ENCODE measurements at places on chromosomes 12 and 14. TPM values are rescaled to one million over a fixed set of nuclear protein-coding genes. Genes with fewer than 3 reads are reported as not detected.

The CCT2 gene
- total RNA-seq = 86.2 TPM

DNA sequence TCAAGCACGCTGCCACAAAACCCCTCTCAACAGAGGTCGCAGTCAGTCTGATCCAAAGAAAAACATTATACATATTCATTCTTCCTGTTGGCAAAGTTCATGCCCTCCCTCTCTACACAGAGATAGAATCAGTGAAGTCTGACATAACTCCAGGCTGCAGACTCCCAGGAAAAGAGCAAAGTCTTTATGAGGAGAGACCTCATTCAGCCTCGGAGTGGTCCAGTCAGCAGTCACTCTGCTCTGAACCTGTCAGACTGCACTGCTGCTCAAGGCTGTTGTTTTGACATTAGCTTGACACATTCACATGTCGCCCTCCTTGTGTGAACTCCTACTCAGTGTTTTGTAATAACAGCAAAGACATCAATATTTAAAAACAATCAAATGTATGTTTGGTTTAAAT lies 241.2 kb upstream of the G2E3 start:
- no peak for DNase-seq

DNA sequence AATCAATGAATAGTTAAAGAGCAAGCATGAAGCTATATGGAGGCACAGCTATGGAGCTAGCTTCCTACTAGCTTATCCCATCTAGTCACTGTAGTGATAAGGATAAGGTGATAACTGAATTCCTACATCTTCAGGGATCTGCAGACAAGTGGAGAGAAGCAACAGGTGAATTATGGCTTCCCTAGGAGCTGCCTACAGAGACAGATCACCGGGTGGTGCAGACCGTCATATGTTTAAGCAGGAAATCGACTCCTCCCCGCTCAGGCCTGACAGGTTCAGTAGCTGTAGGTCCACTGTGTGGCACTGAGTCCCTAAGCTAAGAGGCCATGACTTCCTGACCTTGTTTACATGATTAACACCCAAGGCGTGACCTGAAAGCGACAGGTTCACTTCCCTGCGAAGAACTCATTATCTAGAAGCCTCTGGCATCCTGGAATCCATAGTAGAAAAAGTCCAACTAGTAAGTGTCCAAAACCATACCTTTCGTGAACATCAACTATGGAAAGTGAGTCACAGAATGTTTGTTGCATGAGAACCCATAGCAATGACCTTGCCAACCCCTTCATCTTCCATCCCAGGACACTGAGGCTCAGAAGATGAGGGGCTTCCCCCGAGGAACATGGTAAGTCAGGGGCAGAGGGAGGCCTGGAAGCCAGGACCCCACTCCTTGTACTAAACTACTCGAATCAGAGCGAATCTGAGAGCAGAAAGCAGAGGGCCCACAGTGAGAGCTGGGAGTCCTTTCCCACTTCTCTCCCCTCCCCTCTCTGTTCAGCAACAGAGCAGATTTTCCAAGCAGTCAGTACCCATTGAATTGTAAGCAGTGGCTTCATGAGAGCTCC lies 75.4 kb upstream of the CCND2 start:
- DNase-seq = no peak

DNA sequence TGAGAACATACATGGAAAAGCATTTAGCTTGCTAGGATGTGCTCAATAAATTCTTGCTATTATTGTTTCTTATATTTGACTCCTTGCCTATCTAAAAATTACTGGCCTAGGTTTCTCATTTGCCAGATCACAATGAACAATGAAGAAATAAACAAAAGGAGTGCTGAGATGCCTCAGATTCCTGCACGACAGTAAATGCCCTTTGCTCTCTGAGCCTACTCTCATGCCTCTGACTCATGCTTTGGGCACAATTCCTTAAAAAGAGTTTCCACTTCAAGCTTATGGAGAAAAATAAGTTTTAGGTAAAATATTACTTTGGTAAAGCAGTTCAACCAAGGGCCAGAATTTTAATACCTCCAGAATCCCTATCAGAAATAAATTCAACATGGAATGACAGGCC lies 30.9 kb downstream of the GRIN2B start:
- DNase-seq = no peak

DNA sequence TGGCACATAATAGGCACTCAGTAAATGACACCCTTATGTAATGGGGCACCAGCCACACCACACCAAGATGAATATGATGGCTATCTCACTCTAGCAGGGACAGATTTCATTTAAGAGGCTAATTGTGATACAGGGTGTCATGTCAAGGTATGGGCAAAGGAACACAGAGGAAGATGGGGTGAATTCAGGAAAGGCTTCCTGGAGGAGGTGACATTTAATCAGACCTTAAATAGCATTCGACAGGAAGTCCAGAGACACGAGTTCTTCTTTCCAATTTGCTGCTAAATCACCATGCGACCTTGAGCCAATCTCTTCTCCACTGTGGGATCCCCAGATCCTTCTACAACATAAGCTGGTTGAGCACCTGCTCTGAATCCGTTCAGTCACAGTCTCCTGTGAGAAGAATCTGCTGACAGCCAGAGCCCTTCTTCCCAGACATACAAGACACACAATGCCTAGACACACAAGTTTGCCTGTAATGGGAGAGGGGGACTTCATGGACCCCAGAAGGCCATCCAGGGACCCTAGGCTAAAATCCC lies 1.5 kb upstream of the DTX1 start:
- DNase-seq = no peak

DNA sequence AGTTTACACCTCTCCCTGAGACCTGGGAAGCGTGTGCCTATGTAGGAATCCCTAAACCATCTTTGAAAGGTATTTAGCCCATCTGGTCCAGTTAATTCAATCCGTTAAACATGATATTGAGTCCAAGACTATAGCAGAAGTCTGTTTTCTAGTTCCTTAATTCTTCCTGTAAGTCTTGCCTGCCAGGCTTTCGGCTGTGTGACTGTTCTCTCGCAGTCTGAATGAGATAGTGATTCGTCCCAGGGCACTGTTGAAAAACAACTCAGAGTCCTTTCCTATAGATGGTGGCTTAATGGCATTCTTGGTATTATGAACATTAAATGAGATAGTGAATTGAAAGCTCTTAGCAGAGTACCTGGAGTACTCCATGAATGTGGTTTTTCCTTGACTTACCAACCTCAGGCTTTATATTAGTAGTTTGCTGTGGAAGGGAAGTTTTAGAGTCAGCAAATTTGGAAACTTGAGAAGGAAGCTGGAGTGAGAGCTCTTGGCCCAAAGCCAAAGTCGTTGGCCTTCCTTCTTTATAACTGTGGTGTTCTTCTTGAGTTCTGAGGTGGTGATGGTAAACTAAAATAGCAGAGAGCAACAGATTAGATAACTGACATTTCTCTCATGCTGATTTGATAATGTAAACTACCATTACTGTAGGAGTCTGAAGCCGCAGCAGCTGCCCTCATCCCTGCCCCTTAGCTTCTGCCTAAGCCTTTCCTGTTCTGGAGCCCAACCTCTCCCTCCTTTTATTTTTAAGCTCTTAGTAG lies 76.5 kb downstream of the TGFB3 start:
- peak; percentile 65 for DNase-seq

- no peak for DNase-seq
These were observed 54.6 kb upstream of the CCDC175 start for GRCh38 chr14:59631237-59631636.

The LRFN5 gene
- 1.1 TPM for total RNA-seq

- no peak for DNase-seq
These were observed 65.3 kb upstream of the RASSF3 start for GRCh38 chr12:64545081-64545382.

GRCh38 chr12:106841510-106842302 lies 67.2 kb downstream of the RIC8B start:
- DNase-seq = no peak

DNA sequence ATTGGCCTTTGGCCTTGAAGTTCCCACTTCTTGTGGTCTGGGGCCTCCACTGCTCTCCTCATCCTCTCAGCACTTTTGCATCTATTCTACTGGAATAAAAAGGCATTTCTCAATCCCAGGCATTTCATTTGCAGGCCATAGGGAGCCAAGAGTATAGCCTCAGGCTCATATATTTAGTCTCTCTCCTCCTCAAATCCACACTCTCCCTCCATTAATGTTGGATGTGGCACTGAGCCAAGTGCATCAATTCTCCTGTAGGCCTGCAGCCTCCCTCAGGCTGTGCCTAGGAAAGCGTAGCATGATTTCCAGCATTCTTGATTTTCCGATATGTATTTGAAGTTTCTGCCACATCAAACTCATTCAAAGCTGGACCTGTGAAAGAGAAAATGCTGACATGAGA lies 211.5 kb upstream of the CPNE8 start:
- no peak for DNase-seq

The SNAPC1 gene
- 6.1 TPM for total RNA-seq

DNA sequence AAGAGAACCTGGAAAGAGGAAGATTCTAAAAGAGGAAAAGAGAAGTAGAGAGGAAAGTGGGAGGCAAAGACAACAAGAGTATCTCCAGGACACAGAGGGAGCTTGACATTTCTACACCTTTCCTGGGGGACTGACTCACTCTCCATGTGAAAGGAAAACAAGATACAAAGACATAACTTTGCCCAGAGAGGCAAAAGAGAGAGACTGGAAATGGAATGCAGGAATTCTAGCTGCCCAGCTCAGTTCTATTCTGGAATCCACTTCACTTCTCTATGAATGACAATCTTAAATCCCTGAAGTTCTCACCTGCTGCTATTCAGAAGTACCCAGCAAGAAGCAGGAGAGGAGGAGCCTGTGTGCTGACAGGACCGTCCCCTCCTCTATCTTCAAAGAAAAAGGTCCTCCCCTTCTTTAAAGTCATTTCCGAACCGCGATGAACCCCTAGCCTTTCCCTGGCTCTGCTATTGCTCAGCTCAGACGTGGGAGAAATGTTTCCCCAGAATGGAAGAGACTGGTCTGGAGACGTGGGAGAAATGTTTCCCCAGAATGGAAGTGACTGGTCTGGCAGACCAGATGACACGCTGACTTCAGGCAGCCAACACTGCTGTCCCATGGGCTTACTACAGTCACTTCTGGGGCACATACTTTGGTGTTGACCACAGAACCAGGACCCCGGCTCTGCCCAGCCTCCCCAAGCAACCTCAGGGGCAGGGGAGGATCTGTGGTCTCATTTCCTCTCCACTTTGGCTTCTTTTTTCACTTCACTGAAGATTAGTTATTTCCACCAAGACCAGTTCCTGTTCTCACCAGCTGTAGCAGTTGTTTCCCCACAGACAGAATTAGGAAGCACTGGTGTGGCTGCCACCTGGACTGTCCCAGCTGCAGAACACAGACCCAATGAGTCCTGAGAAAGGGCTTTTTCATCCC lies 8.3 kb downstream of the FMNL3 start:
- DNase-seq = peak; percentile 62

DNA sequence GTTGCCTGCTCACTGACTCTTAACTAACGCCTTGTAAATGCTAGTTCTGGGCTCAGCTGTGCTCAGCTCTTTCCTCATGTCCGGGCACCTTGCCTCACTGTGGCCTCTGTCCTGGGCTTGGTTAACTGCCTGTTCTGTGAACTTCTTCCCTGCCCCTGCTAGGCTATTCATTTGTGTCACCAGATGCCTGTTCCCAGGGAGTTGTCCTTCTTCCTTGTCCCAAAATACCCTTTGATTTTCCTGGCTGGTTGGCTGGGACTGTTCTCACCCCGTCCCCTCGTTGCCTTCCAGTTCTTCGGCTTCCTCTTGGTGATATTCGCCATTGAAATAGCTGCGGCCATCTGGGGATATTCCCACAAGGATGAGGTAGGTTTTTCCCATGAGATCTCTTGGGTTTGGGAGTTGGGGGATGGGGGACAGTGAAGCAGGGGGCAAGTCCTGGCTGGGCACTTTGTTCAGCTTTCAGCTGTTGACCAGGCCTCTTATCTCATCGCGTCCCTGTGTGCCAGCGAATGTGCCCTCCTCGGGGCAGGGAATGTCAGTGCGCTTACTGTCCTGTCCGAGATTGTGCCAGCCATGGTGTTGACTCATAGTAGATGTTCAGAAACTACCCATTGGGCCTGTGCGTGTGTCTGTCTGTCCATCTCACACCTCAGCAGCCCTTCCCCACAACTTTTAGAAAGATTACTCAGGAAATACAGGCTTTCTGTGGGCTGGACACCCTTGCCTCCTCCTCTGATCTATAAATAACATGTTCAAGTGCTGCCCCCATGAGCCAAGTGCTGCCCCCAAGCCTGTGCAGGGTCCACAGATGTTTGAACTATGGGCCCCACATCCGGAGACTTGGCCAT lies 33.1 kb downstream of the CD9 start:
- peak; percentile 60 for DNase-seq

The TAS2R20 gene
- total RNA-seq = 0.71 TPM

The CCDC197 gene
- total RNA-seq = not detected

The SLCO1C1 gene
- total RNA-seq = 0.47 TPM

GRCh38 chr12:69392179-69392928 lies 32.8 kb downstream of the YEATS4 start:
- DNase-seq = no peak

The GRIN2B gene
- total RNA-seq = under 0.01 TPM

The VRTN gene
- not detected for total RNA-seq

- no peak for DNase-seq
These were observed 98.3 kb downstream of the PDZRN4 start for GRCh38 chr12:41286426-41286825.

DNA sequence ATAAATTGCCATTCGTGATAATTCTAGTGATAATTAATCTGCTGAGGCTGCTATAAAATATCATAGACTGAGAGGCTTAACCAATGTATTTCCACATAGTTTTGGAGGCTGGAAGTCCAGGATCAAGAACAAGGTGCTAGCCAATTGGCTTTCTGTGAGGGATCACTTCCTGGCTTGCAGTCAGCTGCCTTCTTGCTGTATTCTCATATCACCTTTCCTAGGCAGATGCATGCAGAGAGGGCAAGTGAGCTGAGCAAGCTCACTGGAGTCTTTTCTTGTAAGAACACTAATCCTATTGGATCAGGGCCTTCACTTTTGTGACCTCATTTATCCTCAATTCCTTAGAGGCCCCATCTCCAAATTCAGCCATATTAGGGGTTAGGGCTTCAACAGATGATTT lies 640.7 kb downstream of the DIO2 start:
- DNase-seq = no peak

- DNase-seq = no peak
These were observed 58.3 kb downstream of the CEP83 start for GRCh38 chr12:94401326-94401725.

- no peak for DNase-seq
These were observed 12.4 kb upstream of the SNAPC1 start for GRCh38 chr14:61749867-61750266.

DNA sequence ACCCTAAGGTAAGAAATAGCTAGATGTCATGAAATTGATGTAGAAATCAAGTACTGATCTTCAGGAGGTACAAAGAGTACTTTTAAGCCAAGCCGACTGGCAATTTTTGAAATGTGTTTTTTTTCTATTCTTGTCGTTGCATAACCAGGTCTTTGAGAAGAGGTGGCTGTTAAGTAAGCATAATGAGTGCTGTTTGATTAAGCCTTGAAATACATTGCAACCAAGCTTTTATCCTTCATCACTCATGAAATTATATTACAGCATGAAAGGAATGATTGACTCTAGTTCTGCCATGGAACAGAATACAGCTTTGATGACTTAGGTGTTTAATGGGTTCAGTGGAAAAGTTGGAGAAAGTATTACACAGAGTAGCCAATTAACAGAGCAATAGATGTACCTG lies 1720.2 kb upstream of the SEL1L start:
- no peak for DNase-seq

Data from right cardiac atrium (tissue), 5 donors.